ENCODE measurements at places on chromosomes 16 and 17.

DNA sequence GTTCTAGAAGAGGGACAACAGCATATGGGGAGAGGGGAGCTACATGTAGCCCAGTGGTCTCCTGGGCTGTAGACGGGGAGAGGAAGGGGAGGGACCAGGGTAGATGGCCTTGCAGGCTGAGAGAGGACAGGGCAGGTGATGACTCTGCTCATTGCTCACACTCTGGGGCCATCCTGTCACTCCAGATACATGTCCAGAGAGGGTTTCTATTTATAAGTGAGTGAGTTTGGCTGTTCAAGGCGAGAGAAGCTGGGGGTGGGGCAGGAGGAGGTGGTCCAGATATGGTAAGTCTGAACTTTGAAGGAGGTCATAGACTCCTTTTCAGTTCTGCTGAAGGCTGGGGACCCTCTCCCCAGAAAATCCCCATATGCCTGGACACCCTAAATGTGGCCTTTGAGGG is 22.2 kb downstream of the CACNA1G start:
- DNase-seq, result no peak

DNA sequence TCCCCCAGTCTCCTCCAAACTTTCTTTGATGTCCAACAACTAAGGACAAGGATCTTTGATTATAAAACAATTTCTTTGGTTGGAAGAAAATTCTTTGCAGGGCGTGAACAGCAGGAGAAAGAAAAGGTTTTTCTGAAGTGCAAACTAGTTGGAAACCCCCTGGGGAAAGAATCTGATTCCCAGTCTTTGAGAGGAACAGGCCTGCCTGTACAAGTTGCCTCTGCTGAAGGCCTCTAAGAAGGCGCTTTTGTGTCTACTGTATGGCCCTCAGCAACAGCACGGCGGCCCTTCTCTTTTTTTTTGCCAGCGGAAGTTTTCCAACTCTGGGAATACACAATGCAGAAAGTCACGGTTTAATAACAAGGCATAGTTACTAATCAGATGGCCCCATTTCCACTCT is 14.0 kb downstream of the RNF43 start:
- no peak for DNase-seq

GRCh38 chr17:81928544-81929252 is 1.2 kb upstream of the MAFG start:
- no peak for DNase-seq

DNA sequence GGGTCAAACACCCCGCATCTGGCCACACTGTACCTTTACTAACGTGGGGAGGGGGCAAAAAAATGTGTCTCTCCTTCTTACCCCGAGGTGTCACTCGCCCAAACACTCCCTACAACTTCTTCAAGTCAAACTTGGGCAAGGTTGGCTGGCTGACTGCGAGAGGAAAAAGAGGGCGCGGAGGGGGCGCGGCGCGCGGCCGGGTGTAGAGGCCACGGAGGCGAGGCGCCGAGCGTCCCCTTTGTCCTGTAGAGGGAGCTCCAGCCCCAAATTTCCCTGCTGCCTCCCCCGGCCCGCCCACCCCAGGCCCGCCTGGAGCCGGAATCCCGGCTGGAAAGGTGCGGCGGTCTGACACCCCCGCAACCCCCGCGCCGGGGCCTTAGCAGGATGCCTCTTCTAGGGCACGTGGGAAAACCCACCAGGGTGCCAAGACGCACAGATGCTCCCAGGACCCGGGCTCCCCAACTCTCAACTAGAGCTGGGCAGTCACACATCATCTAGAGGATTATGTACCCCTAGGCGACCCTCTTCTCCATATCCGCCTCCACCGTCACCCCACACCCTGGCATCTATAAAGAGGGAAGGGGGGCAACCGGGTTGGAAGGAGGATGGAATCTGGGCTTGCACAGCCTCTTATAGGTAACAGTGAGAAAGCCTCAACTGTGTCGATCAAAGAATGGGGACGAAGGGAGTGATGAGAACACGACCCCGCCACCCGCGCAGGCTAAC is 4.2 kb downstream of the IRX3 start:
- DNase-seq, result no peak

- no peak for DNase-seq
These were observed 33.9 kb upstream of the ZNF423 start for GRCh38 chr16:49889725-49890397.

Measured in occipital lobe (tissue), 3 donors.